Stimulated activated CD4-positive, alpha-beta T cell treated with anti-CD3 and anti-CD28 coated beads, Interleukin-15, amount 100 ng/mL, for 1 hour (primary cell): ENCODE measurements at places on chromosomes 2 and 18.

GRCh38 chr2:74587664-74588277, 33.3 kb downstream of the DOK1 start:
- peak; percentile 20 for DNase-seq

GRCh38 chr2:164024396-164024795, 288.6 kb upstream of the FIGN start:
- no peak for DNase-seq

- DNase-seq, result no peak
These were observed 289.1 kb downstream of the TRIB2 start for GRCh38 chr2:13005761-13006335.

- no peak for DNase-seq
These were observed 1.1 kb downstream of the MAPK4 start for GRCh38 chr18:50560681-50561629.

GRCh38 chr2:85994421-85994777, 105.6 kb upstream of the ST3GAL5 start:
- no peak for DNase-seq

GRCh38 chr2:170162271-170162632, 15.7 kb upstream of the MYO3B start:
- DNase-seq, result no peak

DNA sequence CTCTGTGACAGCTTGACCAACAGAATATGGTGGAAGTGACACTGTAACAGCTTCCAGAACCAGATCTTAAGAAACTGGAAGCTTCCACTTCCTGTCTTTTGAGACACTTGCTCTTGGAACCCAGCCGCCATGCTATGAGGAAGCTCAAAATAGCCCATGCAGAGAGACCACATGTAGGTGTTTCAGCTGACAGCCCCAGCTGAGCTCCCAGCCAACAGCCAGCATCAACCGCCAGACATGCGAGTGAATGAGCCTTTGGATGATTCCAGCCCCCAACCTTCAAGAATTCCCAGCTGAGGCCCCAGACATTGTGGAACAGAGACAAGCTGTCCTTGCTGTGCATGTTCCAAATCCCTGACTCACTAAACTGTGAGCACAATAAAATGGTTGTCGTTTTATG, 27.9 kb downstream of the ACVR1 start:
- no peak for DNase-seq

GRCh38 chr2:217672472-217672871, 330.3 kb downstream of the TNS1 start:
- DNase-seq, result no peak

- DNase-seq, result no peak
These were observed 276.9 kb upstream of the CHAC2 start for GRCh38 chr2:53490659-53491058.

DNA sequence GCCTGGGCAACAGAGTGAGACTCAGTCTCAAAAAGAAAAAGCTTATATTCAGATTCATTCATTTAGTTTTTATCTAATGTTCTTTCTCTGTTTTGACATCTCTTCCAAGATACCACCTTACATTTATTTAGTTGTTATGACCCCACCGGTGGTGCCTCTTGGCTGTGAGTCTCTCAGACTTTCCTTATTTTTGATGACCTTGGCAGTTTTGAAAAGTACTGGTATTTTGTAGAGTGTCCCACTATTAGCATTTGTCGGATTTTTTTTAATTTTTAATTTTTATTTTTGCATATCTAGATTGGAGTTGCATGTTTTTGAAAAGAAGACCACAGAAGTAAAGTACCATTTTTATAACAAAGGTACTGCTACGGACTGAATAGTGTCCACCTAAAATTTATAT, 351.7 kb upstream of the KYNU start:
- no peak for DNase-seq
